HFF-Myc (cell line): ENCODE measurements at places on chromosomes 1 and 21.

DNA sequence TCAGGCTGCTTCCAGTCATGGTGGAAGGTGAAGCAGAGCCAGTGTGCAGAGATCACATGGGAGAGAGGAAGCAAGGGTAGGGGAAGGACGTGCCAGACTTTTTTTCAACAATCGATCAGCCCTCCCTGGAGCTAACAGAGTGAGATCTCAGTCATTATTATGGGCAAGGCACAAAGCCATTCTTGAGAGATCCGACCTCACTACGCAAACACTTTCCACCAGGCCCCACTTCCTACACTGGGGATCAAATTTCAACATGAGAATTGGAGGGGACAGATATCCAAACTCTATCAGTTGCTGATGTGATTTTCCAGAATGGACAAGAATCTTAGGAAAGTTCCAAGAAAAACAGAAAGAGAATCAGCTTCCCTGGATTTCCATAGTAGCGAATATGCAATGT lies 60.5 kb downstream of the BACE2 start:
- DNase-seq = no peak

DNA sequence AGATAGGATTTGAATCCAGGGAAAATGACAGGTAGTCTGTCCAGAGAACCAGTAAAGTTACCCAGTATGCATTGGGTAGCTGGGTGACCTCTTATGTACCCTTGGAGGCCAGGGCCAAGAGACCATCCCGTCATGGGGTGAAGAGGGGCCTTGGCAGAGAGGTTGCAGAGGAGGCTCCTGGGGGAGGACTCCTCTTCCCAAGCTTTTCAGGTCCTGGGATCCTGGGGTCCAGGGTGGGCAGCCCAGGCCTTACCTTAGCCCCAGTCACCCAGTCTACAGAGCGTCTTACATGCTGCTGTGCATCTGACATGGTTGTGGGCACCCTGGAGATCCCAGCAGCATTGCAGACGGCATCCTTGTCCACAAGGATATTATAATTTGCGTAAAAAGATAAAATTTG lies 14.0 kb downstream of the PMF1 start:
- no peak for DNase-seq

DNA sequence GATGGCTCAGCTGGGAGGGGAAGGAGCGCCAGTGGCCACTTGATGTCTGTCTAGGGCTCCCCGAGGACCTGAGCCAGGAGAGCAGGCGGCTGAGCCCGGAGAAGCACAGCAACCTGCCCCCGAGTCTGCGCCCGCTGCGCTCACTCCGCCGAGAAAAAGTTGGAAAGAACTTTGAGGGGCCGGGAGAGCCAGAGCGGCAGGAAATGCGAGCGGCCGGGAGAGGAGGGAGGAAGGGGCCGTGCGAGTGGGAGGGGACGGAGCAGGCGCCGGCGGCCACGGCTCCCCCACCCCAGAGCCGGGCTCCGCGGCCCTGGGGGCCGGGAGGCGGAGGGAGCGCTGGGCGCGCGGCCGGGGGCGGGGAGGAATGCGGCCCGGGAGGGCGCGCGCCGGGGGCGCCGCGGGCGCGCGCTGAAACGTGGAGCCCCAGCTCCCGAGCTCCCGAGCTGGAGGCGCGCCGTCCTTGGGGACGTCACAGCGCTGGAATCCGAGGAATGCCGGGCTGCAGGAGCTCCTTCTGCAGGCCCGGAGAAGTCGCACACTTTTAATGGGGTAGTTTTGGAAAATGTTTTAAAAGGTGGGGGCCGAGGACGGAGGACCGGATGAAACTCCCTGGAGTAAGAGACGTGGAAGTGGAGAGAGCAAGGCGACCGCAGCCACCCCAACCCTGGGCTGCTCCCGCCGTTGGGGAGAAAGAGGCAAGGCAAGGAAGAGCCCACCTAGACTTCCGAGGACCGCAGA lies at the start of gene PTPN14:
Gene PTPN14, minus strand, starts transcription at position 167 of the 738 bp plus-strand sequence. CDS start 86,799 bp downstream, outside the sequence.
- peak; percentile 72 for DNase-seq

DNA sequence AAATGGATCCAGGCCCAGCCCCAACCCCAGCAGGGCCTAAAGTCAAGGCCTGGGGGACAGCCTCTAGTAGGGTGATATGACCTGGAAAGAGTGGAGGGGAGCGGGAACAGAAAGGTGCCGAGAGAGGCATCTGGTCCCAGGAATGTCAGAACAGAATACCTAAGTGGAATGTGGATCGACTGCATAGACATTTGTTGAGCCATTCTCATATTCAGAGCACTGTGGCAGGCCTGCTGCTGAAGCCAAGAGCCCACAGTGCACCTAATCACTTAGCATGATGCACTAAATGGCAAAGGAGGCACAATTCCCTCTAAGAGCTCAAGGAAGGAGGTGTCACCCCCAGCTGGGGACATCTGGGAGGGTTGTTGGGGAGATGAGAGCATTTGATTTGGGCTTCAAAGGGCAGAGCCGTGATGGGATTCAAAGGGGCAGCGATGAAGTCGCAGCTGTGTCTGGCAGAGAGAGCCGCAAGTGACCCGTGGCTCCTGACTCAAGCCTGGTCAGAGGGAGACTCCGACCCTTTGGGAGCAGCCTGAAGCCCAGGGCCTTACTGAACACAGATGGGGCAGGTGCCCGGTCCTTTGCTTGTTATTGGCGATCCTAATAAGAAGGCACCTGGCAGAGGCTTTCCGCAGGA lies 8.6 kb upstream of the PKP1 start:
- no peak for DNase-seq

DNA sequence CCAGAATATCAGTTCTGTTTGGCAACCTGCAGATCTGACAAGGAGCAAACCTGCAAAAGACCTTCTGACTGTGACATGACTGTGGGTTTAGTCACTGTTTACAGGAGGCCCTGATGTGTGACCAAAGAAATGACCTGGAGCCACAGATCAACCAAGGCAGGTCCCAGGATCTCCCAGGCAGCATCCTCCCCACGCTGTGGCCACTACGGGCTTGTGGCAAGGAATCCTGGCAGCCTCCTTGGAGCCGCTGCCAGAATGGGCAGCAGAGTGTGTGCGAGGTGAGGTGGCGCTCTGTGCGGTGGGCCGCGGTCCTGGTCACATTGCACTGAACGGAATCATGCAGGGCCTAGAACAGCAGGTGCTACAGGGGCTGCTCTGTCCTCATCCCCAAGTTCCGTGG lies 15.9 kb downstream of the MCM3AP start:
- no peak for DNase-seq
